ENCODE measurements at places on chromosomes 16 and 17.
A peak's percentile ranks its signal among the peaks of the same experiment; 100 is the strongest.

DNA sequence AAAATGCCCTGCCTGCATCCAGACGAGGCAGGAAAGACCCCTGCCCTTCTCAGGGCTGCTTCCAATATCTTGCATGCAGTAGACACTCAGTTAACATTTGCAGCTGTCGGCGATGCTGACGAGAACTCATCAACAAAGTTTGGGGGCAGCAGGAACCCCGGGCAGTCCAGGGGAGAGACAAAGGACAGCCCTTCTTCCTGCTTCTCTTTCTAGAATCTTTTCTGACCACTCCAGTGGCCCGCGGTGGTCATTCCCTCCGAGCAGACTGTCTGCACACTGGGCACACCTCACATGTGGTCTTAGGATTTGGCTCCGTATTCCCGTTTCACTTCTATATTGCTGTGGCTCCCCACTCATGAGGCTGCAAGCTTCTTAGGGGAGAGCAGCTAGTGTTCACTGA, 31.0 kb upstream of the MFSD6L start:
- DNase-seq: no peak

- peak; percentile 78 for DNase-seq
Measured at GRCh38 chr16:85334718-85335583, 222.7 kb upstream of the CIBAR2 start.

GRCh38 chr17:18256776-18257175, 1.8 kb downstream of the FLII start:
- DNase-seq: no peak

- no peak for DNase-seq
Measured at GRCh38 chr16:69928856-69929400, 22.2 kb upstream of the CLEC18A start.

- DNase-seq: no peak
Measured at GRCh38 chr16:79008869-79009179, 591.7 kb downstream of the MAF start.

DNA sequence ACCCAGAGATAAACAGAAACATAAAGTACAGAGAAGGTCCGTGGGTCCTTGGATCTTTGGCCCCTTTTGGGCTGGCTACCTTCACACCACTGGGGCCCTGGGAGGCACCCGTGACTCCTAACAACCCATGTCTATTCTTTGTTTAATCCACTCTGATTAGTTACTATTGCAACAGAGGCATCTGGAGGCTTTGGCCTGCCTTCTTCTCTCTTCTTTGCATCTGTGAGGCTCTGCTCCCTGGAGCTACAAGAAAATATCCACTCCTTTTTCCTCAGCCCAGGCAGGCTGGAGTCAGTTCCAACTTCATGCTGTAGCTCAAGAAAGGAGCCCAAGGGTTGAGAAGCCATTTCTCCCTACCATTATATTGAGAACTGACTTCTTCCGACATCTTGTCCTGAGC, 9.5 kb upstream of the CMIP start:
- DNase-seq: no peak

DNA sequence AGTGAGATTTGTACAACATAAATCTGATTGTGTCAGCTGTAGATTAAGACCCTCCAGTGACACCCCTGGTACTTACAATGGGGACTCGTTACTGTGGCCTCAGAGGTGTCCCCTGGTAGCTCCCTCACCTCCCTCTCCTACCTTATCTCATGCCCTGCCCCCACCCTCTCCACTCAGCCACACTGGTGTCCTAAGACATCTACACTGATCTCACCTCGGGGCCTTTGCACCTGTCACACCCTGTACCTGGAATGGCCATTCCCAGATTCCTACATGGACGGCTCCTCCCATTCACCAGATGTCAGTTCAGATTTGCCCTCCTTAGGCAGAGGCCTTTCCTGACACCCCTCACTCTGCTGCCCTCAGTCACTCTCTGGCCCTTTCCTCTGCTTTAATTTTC, 319.3 kb downstream of the CPPED1 start:
- no peak for DNase-seq

DNA sequence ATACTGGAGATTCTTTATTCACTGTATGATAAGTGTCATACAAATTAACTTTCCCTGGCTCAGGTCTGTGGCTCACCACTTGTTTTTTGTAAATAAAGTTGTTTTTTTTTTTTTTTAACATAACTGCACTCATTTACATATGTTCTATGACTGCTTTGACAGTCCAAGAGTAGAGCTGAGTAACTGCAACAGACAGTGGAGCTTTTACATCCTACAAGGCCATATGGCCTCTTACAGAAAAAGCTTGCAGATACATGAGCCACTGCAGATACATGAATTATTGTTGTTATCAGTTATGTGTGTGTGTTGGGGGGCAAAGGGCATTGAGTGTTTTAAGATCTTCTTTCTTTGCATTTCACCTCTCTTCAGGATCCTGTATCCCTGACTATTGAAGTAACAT, 311.7 kb downstream of the BCAS3 start:
- DNase-seq: no peak

DNA sequence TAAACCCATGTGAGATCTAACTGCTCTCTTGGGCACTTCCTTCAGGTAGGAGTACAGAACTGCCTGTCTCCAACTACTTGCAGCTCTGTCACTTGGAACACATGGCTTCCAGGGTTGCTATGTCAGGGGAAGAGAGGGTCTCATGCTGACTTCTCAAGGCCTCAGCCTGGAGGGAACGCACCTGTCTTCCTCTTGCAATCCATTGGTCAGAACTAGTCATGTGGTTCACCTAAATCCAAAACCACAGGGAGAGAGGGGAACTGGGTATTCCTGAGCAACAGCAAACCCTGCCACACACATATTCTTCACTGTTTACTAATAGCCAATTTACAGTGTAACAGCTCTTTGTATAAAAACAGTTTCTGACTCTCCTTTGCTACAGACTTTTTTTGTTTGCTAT, 206.1 kb downstream of the KCNJ2 start:
- DNase-seq: no peak

- DNase-seq: no peak
Measured at GRCh38 chr17:32954477-32954876, 26.5 kb downstream of the TMEM98 start.

DNA sequence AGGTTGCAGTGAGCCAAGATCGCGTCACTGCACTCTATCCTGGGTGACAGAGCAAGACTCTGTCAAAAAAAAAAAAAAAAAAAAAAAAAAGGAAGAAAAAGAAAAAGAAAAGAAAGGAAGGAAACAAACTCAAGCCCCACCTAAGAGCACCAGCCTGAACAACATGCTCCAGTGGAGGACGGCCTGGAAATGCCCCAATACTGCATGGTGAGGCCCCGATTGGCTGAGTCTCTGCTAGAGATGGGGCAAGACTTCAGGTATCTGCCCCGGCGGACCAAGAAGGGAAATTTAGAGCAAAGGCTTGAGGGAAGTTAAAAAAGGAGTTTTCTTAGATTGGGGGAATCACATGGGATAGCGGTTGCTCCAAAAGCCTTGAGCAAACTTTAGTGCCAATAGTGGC, 10.4 kb upstream of the ZNF652 start:
- DNase-seq: no peak

GRCh38 chr17:77373299-77374169, 232.8 kb downstream of the SEC14L1 start:
- peak; percentile 73 for DNase-seq

DNA sequence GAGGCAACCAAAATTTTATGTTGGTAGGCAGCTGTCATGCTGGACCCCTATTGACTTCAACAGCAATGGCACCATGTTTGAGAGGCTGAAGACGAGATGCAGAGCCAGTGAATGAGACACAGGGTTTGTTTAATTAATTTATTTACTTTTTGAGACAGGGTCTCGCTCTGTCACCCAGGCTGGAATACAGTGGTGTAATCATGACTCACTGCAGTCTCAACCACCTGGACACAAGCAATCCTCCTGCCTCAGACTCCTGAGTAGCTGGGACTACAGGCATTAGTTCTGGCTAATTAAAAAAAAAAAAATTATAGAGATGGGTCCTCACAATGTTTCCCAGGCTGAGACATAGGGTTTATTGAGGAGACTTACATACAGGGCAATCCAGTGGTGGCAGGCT, 36.2 kb upstream of the PPM1D start:
- no peak for DNase-seq

DNA sequence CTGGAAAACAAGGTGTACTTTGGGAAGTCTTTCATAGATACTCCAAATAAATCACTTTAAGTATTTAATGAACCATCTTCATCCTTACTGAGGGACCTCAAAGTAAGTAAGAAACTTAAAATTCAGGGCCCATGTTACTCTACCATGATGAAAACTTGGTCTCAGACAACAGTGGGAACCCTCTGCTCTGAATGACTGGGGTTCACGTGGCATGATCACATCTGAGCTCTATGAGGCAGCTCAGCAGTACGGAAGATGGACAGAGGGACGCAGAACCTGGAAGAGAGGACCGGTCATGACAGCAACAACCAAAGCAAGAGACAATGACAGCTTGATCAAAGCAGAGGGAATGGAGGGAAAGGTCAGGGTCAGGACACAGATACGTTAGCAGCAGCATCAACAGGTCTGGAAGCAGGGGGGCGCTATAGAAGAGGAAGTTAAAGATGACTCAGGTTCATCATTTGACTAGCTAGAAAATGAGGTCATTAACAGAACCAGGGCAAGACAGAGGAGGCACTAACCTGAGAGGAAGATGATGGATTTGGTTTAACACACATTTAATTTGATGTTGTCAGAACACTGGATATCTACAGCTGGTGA, 9.5 kb downstream of the XPO6 start:
- no peak for DNase-seq

DNA sequence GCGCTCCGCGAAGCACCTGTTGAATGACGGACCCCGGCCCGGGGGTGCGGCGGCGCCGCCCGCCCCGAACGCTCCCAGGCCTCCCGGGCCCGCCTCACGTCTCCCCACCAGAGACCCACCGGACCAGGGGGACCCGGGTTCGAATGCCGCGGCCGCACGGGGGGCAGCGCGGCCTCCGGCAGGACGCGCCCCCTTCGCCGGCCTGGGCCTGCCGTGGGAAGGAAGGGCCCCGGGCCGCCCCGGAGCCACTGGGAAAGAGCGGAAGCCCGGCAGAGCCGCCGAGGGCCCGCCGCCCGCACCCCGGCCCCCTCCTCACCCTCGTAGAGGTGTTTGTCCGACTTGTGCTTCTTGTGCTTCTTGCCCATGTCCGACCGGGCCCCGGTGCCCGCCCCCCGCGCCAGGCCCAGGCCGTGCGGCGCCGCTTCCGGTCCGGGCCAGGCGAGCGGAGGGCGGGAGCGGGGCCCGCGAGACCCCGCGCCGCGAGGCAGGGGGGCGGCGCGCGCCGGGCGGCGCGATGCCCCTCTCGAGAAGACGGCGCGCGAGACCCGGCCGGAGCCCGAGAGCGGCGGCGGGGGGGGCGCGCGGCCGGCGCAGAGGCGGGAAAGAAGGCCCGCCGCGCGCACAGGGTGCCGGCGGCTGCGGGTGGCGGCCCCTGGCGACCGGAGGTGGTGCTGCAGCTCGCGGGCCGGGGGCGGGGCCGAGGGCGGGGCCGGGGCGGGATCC, at the start of gene BRD7:
BRD7 (minus strand) TSS at position 579 of the 723 bp plus-strand sequence; CDS start at position 365, 214 bp downstream.
- peak; percentile 45 for DNase-seq

GRCh38 chr16:79463841-79464240, 136.7 kb downstream of the MAF start:
- DNase-seq: no peak

DNA sequence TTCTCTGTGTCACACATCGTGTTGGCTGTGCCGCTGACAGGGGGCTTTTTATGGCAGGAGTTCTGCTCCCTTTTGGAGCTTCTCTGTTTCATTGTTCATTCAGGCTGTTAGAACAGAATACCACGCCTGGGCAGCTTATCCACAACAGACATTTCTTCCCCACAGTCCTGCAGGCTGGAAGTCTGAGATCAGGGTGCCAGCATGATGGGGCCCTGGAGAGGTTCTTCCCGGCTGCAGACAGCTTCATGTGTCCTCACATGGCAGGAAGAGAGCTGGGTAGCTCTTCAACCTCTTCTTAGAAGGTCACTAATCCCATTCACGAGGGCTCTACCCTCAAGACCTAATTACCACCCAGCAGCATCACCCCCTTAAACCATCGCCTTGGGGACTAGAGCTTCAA, 65.1 kb downstream of the DHRS7C start:
- no peak for DNase-seq

DNA sequence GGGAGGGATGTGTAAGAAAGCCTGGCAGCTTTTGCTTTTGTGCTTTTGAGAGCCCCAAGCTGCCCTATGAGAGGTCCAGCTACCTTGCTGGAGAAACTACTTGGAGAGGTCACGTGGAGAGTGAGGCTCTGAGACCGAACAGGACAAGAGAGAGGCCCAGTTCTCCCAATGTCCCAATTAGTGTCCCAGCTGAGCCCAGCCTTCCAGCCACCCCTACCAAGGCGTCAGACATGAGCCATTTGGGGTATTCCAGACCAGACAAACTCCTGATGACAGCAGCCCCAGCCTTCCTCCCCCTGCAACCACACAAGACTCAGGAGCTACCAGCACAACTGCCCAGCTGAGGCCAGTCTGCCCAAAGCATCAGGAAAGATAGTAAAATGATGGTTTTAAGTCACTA, 35.0 kb downstream of the NKD1 start:
- no peak for DNase-seq

DNA sequence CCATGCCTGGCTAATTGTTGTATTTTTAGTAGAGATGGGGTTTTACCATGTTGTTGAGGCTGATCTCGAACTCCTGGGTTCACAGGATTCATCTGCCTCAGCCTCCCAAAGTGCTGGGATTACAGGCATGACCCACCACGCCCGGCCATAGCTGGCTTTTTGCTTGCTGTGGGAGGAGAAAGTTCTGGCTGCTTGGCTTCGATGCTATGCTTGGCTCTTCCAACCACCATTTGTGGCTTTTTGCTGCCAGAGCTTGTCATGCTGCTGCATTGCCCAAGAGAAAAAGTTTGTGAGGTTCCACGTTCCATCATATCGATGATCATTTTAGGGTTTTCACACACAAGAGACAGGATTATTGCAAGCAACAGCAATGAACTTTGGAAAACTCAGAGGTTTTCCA, 16.2 kb downstream of the BMERB1 start:
- DNase-seq: no peak

GRCh38 chr17:13727441-13728171, 125.9 kb upstream of the HS3ST3A1 start:
- no peak for DNase-seq

GRCh38 chr17:73625006-73625405, 19.2 kb downstream of the SDK2 start:
- peak; percentile 68 for DNase-seq

GRCh38 chr16:89910717-89911354, 7.8 kb upstream of the MC1R start:
- DNase-seq: no peak

DNA sequence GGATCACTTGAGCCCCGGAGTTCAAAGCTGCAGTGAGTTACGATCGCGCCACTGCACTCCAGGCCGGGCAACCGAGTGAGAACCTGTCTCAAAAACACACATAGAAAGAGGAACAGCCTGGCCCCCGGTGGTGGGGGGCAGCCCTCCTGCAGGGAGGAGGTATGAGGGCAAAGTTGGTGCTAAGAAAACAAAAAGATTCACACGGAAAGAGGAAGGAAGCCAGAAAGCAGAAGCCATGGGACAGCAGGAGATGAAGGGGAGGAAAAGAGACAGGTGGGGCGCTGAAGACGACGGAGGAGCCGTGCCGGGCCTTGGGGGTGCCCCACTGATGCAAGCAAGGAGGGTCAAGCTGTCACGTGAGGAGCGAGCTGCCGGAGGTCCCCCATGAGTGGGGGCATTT, 8.2 kb upstream of the C16orf74 start:
- DNase-seq: no peak
